Forelimb muscle (tissue), 1 donor: ENCODE measurements at places on chromosomes 13 and 19.

DNA sequence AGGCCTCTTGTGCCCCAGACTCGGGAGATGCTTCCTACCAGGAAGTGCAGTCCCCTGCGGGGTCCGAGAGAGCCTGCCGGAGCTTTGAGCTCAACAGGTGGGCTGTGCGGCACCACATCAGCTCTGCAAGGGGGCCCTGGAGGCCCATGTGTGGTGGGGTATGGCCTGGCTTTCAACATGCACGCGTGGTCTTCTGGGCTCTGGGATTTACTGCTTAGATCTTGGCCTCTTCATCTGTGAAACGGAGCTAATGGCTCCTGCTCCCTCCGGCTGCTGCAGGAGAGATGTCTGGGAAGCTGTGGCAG is 18.0 kb downstream of the NDUFB7 start:
- DNase-seq, result no peak

- no peak for DNase-seq
Measured at GRCh38 chr13:22428188-22428828, 752.5 kb upstream of the SGCG start.

DNA sequence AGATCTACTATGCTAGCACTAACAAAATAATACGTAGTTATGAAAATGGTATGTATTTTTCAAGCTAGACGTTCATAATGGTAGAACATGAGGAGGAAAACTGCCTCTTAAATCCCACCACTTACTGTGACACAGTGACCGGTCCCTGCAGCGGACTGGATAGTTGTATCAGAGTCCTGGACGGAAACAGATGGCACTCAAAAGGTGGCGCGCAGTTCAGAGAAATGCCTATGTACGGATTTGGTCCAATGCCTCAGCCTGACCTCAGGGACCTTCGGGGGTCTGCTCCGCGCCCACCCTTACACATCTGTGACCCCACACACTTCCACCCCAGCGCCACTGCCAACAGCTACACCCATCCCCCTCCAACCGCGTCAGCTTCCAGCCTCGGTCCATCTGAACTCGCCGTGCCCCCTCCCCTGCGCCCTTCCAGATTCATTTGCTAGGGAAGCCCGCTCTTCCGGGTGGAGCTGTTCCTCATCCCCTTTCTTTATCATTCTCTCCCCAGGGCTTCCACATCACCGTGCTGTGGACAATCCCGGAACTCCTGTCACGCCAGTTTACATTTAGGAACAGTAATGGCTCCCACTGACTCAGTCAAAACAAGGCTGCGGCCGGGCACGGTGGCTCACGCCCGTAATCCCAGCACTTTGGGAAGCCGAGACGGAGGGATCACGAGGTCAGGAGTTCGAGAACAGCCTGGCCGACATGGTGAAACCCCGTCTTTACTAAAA is 792 bp upstream of the LENG8 start:
- no peak for DNase-seq

DNA sequence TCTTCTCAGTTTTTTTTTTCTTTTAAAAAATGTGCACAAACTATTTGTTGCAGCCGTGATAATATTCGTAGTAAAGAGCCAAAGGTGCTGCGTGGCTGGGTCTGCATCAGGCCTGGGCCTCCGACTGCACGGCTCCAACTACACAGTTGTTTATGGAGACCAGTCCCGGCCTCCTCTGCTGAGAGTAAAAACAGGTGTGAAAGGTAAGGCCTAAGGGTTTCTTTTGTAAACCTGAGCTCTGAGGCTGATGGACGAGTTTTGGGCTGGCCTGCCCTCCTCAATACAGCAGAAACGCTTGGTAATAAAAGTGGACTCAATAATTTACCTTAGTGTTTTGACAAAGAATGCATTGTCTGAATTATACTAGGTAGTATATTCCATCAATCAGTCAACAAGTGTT is 3.9 kb downstream of the MBNL2 start:
- no peak for DNase-seq

DNA sequence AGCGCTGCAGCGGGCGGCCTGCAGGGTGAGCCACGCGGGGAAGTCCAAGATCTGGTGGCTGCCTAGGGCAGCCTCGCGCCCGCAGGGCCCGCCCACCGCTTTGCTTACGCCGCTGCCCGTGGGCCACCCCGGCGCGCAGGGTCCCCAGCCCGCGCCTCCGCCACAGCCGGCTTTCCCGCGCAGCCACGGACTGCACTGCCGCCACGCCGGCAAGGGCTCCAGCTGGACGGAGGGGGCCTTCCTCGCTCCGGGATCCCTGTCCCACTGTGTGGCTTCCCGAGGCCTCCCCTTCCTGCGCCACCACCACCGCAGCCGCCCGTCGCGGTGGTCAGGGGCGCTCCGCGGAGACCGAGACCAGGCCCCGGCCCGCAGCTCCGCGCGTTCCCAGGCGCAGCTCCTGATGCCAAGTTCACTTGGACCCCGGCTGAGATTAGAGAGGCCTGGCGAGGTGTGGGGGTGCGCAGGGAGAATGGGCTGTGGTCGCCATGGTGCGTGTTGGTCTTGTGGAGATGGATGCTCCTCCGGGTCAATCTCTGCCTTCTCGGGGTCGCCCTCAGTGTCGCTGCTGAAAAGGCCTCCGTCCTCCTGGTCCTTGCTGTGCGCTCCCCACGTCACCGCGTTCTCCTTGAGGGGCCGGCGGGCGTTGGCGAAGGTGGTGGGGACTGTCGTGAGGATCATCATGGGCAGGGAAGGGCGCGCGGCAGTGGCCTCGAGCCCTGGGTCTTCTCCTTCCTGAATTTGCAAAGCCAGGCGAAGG is 17.9 kb upstream of the RNF17 start:
- no peak for DNase-seq

DNA sequence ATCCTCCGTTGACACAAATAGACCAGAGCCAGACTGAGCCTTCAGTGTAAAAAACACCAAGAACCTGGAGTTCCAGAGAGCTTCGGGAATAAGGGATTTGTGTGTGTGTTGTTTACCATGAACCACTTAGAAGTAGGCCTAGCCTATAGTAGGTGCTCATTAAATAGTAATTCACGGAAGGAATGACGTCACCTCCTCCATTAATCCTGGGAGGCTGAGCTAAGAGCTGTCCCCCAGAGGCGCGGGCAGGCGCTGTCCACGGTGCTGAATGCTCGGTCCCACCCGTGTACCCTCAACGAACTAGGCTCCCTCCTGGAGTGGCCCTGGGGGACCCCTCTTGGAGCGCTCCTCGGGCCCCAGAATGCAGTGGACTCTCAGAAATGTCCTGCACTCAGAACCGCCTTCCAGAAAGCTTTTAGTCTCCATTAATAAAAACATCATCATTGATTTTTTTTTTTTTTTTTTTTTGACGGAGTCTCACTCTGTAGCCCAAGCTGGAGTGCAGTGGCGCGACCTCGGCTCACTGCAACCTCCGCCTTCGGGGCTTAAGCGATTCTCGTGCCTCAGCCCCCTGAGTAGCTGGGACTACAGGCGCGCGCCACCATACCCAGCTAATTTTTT is 6.5 kb downstream of the UNC13A start:
- DNase-seq, result no peak

GRCh38 chr13:114025405-114025713 is 51.5 kb upstream of the C13orf46 start:
- DNase-seq, result no peak

- DNase-seq, result no peak
Measured at GRCh38 chr19:30161021-30161655, 211.0 kb upstream of the ZNF536 start.

DNA sequence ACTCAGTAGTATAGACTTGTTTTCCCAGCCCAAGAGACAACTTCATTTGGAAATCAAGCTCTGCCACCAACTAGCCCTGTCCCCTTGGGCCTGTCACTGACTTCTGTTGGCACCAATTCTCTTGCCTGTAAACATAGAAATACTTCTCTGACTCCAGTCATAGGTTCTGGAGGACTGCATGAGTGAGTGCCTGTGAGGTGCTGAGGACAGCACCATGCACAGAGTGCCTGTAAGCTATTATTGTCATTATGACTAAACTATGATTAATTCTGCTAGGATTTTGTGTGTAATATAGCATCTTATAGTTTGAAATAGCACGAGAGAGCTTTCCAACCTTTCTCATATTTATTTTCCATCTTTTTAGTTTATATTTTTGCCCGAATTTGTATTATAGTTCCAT is 247.9 kb downstream of the MYO16 start:
- DNase-seq, result peak; percentile 6

DNA sequence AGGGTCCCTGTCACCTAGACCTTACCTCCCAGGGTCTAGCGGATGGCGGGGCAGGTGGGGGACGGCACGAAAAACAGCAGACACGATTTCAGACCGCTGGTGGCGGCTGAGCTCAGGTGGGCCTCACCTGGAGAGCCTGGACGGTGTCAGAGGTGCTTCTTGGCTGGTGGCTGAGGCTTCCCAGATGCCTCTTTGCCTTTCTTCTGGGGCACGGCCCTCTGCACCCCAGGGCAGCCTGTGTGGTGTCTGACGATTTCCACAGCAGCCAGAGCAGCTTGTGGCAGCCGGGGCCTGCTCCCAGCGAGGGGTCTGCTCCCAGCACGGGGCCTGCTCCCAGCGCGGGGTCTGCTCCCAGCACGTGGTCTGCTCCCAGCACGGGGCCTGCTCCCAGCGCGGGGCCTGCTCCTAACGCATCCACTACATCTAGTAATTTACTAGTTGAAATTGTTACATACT is 66.7 kb downstream of the ATP11A start:
- no peak for DNase-seq

- no peak for DNase-seq
Measured at GRCh38 chr13:105825071-105825470, 710.4 kb downstream of the EFNB2 start.
